Airway epithelial cell (primary cell): ENCODE measurements at places on chromosomes 6 and 20. TPM values are rescaled to one million over a fixed set of nuclear protein-coding genes. Genes with fewer than 3 reads are reported as not detected.

Gene RNF182
- 0.07 TPM in 1 of 2 replicates, not detected in the other for total RNA-seq

Gene MATN4
- 0.05 TPM in 1 of 2 replicates, not detected in the other for total RNA-seq

Gene GUCA1A
- 0.07 TPM in 1 of 2 replicates, not detected in the other for total RNA-seq

Gene TGIF2
- 11.0 and 14.7 TPM in 2 replicates for total RNA-seq

Gene HRH3
- not detected in 2 replicates for total RNA-seq

Gene PCSK2
- total RNA-seq = not detected in 2 replicates

Gene MUC21
- total RNA-seq = 0.14 TPM in 1 of 2 replicates, not detected in the other

Gene ULBP1
- total RNA-seq = 0.05 and 0.28 TPM in 2 replicates

Gene CST11
- not detected in 2 replicates for total RNA-seq

Gene SIRPB1
- 1.3 and 4.0 TPM in 2 replicates for total RNA-seq

Gene ZNFX1
- total RNA-seq = 12.2 and 18.3 TPM in 2 replicates

Gene SLC17A1
- not detected in 2 replicates for total RNA-seq

Gene TTLL9
- total RNA-seq = not detected in 2 replicates

Gene PTP4A1
- 27.4 and 48.6 TPM in 2 replicates for total RNA-seq

Gene RNASET2
- 20.5 and 36.9 TPM in 2 replicates for total RNA-seq

Gene B3GALT4
- 8.2 and 8.7 TPM in 2 replicates for total RNA-seq

Gene BPIFA1
- total RNA-seq = 0.35 and 0.42 TPM in 2 replicates

Gene MLIP
- total RNA-seq = 0.63 TPM in 1 of 2 replicates, not detected in the other

Gene FAM184A
- total RNA-seq = 0.14 and 0.19 TPM in 2 replicates

Gene ZNF334
- 1.3 and 2.0 TPM in 2 replicates for total RNA-seq

Gene MAD2L1BP
- 16.3 and 31.5 TPM in 2 replicates for total RNA-seq

Gene UNC5CL
- 0.19 and 0.28 TPM in 2 replicates for total RNA-seq

Gene TAF11
- total RNA-seq = 25.2 and 26.4 TPM in 2 replicates

Gene RFX6
- total RNA-seq = not detected in 2 replicates

Gene TSPO2
- total RNA-seq = not detected in 2 replicates

Gene AKAP7
- total RNA-seq = 2.1 and 2.8 TPM in 2 replicates

Gene SNHG17
- total RNA-seq = 25.0 and 30.8 TPM in 2 replicates

Gene BMP6
- 0.14 and 0.46 TPM in 2 replicates for total RNA-seq

Gene TREML1
- total RNA-seq = not detected in 2 replicates

Gene LIN28B
- not detected in 2 replicates for total RNA-seq

Gene ERGIC3
- 169 and 191 TPM in 2 replicates for total RNA-seq

Gene CYP39A1
- 1.8 and 2.4 TPM in 2 replicates for total RNA-seq

Gene TULP1
- 0.09 TPM in 1 of 2 replicates, not detected in the other for total RNA-seq

Gene TFAP2C
- total RNA-seq = 10.8 and 13.3 TPM in 2 replicates

Gene PRL
- not detected in 2 replicates for total RNA-seq

Gene SIRPA
- total RNA-seq = 17.7 and 31.1 TPM in 2 replicates

Gene KIFC1
- total RNA-seq = 31.2 and 38.2 TPM in 2 replicates

Gene BMP5
- not detected in 2 replicates for total RNA-seq

Gene CRYBG1
- 71.6 and 94.2 TPM in 2 replicates for total RNA-seq

Gene IER3
- 285 and 337 TPM in 2 replicates for total RNA-seq

Gene GTSF1L
- not detected in 2 replicates for total RNA-seq

Gene LINC00237
- not detected in 2 replicates for total RNA-seq

Gene SDC4
- 226 and 235 TPM in 2 replicates for total RNA-seq

Gene PSMB8
- total RNA-seq = 18.8 and 20.0 TPM in 2 replicates

Gene SERPINB6
- total RNA-seq = 64.1 and 76.5 TPM in 2 replicates

Gene DPPA5
- total RNA-seq = not detected in 2 replicates

Gene RGL2
- total RNA-seq = 50.0 and 58.6 TPM in 2 replicates

Gene OPRM1
- 0.42 TPM in 1 of 2 replicates, not detected in the other for total RNA-seq

Gene LHFPL5
- 0.21 TPM in 1 of 2 replicates, not detected in the other for total RNA-seq

Gene CUTA
- 155 and 228 TPM in 2 replicates for total RNA-seq

Gene SPATS1
- total RNA-seq = not detected in 2 replicates

Gene LSM2
- total RNA-seq = 73.8 and 83.4 TPM in 2 replicates
